ENCODE measurements at places on chromosomes 16 and 17.

DNA sequence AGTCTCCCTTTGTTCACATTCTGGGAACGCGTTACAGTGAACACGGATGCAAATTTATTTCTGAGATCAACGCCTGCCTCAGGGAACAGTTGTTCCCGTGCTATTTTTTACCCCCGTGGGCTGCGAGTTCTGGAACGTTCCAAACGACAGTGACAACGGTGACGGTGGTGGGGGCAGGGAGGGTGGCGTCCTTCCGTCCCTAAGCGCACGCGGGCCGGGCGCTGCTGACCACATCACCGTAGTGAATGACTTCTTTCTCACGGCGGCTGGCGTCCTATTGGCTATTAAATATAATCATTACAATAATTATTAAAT, 45.1 kb upstream of the SSTR5 start:
- DNase-seq: no peak

DNA sequence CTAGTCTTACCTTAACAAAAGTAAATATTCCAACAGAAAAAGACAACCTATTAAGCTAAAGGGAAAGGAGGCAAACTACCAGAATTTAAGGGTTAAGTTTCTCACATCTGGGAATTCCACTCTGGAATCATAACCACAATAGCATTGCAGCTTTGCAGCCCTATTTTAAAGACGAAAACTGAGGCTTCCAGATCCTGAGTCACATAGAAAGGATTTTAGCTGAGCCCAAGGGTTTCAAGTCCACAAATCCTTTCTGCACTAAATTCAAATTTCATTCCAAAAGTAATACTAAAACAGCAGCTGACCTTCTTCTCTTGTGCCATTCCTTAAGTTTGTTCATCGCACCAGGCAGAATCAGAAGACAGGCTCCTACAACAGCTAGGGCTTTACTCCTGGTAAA, 17.8 kb downstream of the XYLT1 start:
- DNase-seq: no peak

- no peak for DNase-seq
Measured at GRCh38 chr16:57536306-57537193, at the start of gene CCDC102A. Gene CCDC102A (minus strand): TSS chr16:57536571. CDS start chr16:57529177, 7,394 bp downstream.

DNA sequence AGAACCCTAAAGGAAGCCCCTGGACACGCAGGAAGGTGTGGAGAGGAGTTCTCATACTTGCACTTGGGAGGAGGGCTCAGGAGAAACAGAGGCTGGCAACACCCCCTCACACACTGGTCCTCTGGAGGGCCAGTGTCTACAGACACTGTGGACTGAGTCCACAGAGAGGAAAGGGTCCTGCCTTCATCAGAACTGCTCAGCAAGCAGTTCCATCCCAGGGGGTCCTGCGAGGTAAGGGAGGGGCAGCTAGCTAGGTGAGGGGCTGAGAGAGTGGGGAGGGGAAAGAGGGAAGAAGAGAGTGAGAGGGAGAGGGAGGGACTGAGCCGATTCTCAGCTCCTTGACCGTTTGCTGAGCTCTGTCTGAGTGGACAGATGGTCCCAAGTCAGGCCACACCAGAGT, 17.7 kb upstream of the MEOX1 start:
- DNase-seq: no peak

DNA sequence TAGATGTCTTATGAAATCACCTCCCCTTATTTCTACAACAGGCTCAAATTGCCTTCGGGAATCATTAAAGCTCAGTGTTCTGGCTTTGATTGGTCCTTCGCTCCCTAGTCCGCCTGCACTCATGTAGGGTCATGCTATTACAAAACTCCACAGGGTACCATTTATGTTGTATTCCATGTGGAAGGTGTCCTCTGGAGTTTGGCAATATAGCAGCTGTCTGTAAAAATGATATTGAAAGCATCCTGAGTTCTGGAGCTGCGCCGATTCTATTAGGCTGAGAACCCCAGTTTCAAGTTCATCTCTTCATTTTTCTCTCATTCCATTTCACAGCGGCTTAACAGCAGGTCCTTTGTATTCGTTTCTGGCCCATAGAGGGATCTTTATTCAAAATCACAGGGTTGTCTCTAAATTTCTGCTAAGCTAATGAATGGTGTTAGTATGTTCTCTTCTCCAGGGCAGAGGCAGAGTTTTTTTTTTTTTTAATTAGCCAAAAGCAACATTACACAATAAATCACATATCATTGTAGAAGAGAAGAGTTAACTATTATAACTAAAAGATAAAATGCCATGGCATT, 71.9 kb upstream of the TEKT1 start:
- DNase-seq: no peak

DNA sequence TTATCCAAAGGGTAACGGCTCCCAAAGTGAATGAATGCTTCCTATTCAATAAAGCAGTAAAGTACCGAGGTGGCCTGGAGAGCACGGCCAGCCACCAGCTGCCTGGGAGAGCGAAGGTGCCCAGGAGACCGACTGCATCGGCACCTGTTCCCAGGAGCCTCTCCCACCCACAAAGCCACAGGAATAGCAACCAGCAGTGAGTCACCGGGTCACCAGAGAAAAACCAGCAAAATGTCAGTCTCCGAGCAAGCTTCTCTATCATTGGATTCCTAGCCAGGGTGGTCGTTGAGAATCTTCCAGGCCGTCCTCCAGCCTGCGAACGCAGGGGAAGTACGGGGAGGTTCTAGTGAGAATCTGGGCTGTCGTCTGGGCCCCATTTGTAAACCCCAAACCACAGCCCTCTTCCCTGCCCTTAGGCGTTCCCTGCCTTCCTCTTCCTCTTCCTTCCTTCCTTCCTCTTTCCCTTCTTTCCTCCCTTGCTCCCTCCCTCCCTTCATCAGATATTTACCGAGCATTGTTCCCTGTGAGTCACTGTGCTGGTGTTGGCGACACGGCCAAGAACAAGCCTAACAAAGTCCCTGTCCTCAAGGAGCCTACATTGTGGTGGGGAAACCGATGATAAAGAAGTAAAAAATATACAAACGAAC, 114.6 kb downstream of the SLC39A11 start:
- no peak for DNase-seq

DNA sequence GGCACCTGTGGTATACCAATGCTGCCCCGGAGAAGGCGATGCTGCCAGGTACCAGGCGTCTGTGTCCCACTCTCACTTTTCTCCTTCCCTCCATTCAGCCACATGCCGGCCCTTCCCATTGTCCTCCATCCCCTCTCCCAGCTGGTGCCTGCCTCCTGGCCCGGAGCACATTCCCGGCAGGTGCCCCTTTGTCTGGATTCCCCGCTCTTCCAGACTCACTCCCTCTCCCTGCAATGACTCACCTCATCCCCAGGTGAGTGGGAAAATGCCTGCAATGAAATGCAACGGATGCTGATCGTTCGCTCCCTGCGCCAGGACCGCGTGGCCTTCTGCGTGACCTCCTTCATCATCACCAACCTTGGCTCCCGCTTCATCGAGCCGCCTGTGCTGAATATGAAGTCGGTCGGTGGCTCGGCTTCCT, 10.4 kb upstream of the KDM6B start:
- no peak for DNase-seq

- no peak for DNase-seq
Measured at GRCh38 chr17:47352848-47353247, 29.1 kb downstream of the EFCAB13 start.

GRCh38 chr17:6548578-6549330, 7.6 kb downstream of the PITPNM3 start:
- DNase-seq: no peak

- DNase-seq: no peak
Measured at GRCh38 chr17:4500191-4500571, 1.5 kb downstream of the SPNS2 start.

DNA sequence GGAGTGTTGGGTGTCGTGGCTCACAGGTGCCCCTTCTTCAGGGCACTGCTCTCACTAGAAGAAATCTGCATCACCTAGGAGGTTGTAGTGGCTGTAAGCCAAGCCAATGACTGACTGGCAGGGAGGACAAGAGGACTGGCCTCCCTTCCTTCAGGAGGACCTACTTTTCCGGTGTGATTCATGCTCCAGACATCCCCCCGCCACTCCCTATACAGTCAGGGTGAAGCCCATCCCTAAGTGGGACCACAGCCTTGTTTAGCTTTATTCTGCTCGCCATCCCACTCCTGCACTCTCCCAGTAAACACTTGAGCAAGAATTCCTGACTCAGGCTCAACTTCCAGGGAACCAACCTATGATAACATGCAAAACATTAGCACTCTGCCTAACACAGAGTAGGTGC, 67.0 kb downstream of the PLCG2 start:
- no peak for DNase-seq

- no peak for DNase-seq
Measured at GRCh38 chr17:46722662-46723285, 95.7 kb downstream of the WNT3 start.

GRCh38 chr17:21511363-21512195, 135.4 kb downstream of the KCNJ12 start:
- peak; percentile 3 for DNase-seq

DNA sequence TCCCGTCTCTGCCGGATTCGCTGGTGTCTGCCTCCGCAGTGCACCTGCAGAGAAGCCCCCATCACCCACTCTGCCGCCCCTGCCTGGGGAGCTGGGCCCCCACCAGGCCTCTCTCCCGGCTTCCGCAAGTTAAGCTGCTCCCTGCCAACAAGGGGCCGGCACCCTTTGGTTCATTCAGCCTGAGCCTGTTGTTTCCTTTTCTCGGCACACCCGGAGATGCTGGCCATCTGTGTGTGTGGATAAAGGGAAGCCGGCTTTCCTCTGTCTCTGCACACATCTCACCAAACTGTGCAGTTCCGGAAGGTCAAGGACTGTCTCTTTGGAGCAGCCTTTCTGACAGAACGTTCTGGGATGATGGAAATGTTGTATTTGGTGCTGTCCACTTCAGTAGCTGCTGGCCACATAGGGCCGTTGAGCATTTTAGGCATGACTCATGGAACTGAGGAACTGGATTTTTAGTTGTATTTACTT, 6.8 kb downstream of the MAPK8IP3 start:
- DNase-seq: no peak

GRCh38 chr17:48187872-48188608, 80.5 kb downstream of the SNX11 start:
- DNase-seq: no peak

DNA sequence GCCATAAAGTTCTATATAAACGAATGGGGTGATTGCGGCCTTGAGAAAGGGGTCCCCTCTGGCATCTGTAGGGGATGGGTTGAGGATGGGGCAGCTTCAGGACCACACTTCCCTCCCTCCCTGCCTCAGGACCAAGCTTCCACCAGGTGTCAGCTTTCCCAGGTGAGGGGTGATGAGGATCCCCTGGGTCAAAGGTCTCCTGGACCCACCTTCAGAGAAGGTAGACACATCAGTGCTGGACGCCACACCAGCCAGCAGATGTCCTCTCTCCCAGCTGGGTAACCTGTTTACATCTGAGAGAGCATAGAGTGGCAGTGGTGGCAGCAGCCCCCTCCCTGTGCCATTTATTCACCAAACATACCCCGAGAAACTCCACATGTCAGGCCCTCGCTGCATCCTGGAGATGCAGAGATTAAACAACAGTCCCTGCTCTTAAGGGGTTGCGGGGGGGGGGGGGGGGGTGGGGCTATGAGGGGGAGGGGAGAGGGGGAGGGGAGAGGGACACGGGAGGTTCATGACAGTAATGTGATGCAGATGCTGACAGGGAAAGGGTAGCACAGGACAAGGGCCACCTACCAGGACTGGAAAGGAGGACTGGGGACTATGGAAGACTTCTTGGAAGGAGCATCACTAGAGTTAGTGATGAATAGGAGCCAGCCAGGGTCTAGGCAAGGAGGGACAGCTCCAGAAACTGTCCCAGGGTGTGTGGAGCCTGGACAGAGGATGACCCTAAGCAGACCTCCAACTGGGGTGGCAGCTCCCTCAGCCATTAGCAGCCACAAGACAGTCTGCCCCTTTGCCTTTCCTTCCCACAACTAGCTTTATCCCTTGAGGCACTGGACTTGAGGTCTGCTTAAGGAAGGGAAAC, 5.0 kb downstream of the PROCA1 start:
- DNase-seq: no peak

- DNase-seq: no peak
Measured at GRCh38 chr17:80389011-80389995, 25.7 kb upstream of the ENDOV start.

DNA sequence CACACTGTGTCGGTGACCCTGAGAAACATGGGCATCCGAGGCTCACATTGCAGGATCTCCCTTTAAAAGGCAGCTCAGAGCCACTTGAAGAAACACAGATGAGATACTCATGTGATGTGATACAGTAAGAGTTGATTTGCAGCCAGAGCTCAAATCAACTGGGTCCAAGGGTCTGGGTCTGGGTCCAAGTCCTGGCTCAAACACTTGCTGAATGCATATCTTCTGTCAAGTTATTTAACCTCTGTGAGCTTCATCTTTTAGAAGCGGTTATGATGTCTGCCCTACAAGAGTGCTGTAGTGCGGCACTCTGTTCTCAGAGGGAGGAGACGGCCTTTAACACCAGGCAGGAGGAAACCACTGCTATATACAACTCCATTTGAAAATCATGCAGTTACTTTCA, 6.4 kb downstream of the KRT38 start:
- no peak for DNase-seq

GRCh38 chr17:54736573-54736972, 164.1 kb upstream of the TOM1L1 start:
- DNase-seq: no peak

DNA sequence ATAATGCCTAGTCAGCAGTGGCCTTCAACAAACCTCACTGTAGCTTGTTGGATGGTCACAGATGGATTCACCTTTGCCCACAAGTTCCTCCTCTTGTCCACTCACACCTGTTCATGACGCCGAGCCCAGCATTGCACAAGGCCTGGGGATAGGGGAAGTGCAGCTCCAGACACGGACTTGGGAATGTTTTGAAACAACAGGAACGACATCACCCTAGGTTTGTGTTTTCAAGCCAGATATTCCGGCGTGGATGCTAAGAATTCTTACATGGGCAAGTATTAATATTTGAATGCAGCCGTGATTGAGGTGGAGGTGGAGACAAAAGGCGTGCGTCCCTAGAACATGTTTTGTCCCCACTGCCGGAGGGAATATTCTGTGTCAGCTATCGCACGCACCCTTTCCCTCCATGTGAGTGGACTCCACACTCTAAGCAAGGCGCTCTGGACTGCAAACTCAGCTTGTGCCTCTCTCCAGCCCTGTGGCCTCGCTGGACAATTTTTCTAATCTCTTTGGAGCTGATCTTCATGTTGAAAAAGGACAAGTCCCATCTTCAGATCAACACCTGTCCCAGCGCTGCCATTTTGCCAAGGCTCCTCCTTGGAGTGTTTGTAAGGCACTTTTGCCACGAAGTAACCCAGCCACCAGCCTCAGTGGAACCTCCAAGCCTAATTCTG, 2.0 kb upstream of the BANP start:
- DNase-seq: no peak

- no peak for DNase-seq
Measured at GRCh38 chr16:84141143-84141670, 3.8 kb downstream of the HSDL1 start.

- DNase-seq: no peak
Measured at GRCh38 chr16:85569039-85569614, 44.0 kb upstream of the GSE1 start.

- DNase-seq: no peak
Measured at GRCh38 chr16:21274172-21274726, 3.8 kb downstream of the CRYM start.

GRCh38 chr16:72848028-72848400, 199.9 kb downstream of the ZFHX3 start:
- no peak for DNase-seq

Measured in epithelial cell of prostate (primary cell).